ENCODE measurements at places on chromosomes 11 and 22.

GRCh38 chr11:74033046-74033445 lies 24.2 kb upstream of the UCP3 start:
- DNase-seq: peak; percentile 39

GRCh38 chr11:134276396-134277182 lies 410 bp downstream of the GLB1L3 start:
- no peak for DNase-seq

GRCh38 chr11:63554877-63555223 lies 8.3 kb downstream of the PLAAT2 start:
- DNase-seq: no peak

- DNase-seq: no peak
Observed at GRCh38 chr11:10902301-10903063, 44.6 kb upstream of the ZBED5 start.

- DNase-seq: no peak
Observed at GRCh38 chr11:120774591-120775386, 249.1 kb upstream of the TBCEL start.

GRCh38 chr11:95378111-95378510 lies 147.1 kb upstream of the SESN3 start:
- DNase-seq: no peak

DNA sequence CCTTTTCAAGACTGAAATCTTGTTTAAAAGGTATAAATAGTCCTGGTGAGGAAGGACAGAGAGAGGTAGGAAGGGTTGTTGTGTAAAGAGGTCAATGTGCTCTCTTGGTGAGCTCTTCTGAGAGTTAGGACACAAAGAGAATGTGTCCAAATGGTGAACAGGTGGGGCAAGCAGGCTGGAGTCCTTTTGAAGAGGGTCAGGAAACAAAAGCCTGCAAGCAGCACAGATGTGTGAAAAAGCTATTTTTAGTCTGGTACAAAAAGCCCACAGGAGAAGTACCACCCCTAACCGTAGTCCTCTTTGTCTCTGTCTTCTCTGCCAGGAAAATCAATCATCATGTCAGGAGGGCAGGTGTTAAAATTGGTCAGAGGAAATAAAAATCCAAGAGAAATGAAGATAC lies 54.4 kb upstream of the SYN3 start:
- no peak for DNase-seq

DNA sequence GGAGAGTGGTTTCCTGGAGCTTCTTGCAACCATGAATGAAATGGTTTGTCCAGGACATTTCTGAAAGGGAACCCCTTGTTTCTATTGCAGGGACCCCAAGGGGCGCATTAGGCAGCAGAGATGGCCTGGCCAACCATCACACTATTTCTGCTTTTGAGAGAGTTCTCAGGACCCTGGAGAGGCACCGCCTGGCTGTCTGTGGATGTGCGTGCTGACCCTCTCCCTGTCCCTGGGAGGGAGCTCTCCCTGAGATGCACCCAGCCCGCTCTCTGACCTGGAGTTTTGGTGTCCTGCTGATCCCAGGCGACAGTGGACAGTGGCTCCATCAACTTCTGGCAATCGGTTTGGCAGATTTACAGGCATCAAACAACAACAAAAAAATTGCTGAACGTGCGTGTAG lies 80.3 kb upstream of the SLC22A12 start:
- DNase-seq: no peak

GRCh38 chr22:17984114-17984513 lies 40.2 kb downstream of the MICAL3 start:
- no peak for DNase-seq

DNA sequence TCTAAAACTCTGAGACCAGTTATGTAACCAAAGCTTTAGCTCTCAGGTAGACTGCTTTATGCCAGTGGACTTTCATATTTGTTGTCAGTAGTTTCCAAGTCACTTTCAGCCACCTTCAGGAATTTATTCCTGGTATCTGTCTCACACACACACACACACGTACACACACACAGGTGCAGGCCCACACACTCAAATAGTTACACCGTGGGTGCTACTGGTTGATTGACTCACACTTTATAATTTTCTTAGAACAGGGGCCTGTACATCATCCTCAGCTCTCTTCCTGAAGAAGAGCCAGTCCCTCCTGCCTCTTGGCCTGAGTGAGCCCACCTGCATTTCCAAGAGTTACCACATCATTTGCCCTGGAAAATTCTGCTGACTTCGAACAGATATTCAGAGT lies 555.2 kb downstream of the SOX6 start:
- DNase-seq: no peak

- DNase-seq: no peak
Observed at GRCh38 chr11:22703591-22703990, 37.2 kb downstream of the GAS2 start.

- DNase-seq: no peak
Observed at GRCh38 chr11:46239801-46240061, 37.7 kb upstream of the CREB3L1 start.

DNA sequence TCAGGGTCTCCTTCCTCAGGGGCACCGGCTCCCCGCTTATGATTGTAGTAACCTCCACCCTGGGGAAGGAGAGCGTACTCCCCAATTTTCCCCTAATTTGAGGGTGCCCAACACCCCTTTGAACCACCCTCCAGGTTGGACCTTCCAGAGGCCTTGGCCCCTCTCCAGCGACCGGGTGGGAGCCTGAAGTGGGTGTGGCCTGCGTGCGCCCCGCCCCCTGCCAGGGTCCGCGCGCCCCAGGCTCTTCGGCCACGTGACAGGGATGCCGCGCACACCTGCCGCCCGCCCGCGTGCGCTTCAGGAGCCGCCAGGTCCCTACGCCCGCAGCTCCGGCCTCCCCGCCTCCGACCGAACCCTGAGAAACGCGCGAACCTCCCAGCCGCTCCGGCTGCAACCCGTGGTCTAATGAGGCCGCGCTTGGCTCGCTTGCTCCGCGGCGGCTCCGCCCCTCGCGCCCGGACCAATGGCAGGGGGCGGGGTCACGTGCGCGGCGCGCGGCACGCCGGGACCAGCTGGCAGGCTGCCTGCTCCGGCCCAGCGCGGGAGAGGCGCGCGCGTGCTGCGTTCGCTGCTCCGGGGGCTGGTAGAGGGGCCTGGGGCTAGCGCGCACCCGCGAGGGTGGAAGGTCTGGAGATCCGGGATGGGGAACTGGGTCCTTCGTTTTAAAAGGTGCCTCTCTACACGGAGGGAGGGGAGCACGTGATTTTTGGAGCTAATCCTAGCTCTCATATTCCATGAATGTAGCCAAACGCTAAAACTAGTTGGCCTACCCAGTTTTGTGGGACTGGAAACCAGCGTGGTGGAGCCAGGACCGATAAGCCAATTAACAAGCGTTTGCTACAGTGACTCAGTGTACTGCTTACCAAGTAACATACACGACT lies at the start of gene FOXRED2:
FOXRED2 (minus strand) TSS at position 404 of the 881 bp plus-strand sequence. CDS start 618 bp downstream, outside the sequence.
- peak; percentile 91 for DNase-seq

DNA sequence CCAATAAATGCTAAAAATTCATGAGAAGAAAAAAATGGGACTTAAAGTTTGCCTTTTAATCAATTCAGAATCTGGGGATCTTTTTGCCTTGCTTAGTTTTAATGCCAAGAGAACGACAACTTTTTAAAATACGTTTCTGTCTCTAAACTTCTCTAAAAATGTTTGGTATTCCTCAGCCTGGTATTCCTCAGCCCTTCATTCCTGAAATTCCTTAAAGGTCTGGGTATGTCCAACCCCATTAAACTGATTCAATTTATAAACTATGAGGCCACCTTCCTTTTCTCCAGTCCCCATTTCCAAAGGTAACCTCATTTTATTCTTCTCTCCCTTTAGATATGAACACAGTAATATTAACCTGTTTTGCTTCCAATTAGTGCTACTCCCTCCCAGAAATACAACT lies 16.6 kb downstream of the POLA2 start:
- DNase-seq: no peak

DNA sequence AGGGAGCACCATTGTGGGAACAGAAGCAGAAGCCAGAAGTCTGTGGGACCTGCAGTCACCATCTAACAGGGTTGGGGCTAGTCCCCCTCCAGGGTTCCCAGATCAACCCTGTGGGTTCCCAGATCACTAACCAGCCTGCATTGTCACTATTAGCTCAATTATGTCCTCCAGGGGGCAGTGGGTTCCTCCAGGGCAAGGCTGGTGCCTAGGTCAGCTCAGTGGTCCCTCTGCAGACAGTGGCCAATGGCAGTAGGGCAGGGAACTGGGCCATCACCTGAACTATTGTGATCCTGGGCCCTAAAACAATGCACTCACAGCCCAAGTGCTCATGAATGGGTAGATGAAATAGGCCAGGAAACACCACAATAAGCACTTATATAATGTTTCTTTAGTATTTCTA lies 18.8 kb upstream of the PRSS23 start:
- no peak for DNase-seq

GRCh38 chr11:119901657-119902577 lies 172.9 kb upstream of the NECTIN1 start:
- DNase-seq: no peak

DNA sequence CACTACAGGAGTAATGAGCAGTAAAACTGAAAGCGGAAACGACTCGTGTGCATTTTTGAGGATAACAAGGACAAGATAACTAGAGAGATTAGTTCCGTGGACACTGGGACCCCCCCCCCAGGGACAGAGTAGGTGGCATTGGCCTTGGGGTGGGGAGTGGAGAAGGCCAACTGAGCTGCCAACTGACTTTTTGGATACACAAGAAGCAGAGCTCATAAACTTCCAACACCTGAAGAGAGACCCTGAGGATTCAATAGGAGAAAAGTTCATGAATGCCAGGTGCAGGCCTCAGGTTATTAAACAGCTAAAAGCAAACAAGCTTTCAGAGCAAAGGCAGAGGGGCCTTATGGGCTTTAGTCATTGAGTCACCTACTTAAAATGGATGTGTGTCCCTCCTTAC lies 17.6 kb upstream of the PRSS23 start:
- DNase-seq: no peak

DNA sequence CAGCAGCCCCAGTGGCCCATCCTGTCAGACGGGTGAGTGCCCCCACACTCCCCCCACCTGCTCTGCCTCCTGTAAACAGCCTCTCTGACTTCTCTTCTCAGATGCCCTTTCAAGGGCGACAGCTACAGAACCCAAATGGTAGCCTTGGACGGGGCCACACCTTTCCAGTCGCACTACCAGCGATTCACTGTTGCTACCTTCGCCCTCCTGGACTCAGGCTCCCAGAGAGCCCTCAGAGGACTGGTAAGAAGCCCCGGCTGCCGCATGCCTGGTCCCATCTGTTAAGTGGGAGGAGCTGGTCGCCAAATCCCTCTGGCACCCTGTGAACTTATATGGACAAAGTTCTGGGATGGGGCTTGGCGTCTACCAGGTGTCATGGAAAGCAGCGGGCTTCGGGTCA lies 6.2 kb downstream of the ZP1 start:
- DNase-seq: no peak

- no peak for DNase-seq
Observed at GRCh38 chr22:48635816-48636215, 1191.9 kb downstream of the BRD1 start.

GRCh38 chr22:33519071-33519973 lies 401.0 kb downstream of the LARGE1 start:
- peak; percentile 7 for DNase-seq

DNA sequence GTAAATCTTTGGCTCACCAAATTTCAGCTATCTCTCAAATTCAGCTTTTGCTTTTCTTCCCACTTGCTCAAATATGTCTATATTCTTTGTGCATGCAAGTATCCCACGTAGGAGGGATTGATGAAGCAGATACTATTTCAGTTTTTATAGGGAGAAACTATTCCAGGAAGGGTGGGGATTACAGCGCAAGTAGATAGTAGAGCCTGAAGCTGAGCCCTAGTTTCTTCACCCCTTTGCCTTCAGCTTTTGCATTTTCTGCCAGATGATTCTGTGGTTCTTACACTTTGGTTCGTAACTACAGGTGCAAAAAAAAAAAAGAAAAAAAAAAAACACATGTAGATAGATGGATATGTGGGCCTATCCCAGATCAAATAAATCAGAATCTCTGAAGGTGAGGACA lies 3.1 kb upstream of the ACP2 start:
- no peak for DNase-seq

DNA sequence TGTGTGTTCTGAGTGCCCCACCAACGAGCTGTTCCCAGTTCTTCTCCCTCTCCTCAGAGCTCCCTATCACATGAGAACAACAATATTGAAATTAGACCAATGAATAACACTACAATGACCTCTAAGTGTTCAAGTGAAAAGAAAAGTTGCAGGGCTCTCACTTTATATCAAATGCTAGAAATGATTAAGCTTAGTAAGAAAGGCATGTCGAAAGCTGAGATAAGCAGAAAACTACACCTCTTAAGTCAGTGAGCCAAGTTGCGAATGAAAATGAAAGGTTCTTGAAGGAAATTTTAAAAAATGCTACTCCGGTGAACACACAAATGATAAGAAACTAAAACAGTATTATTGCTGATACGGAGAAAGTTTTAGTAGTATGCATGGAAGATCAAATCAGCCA lies 199.8 kb downstream of the GUCY1A2 start:
- DNase-seq: no peak

- no peak for DNase-seq
Observed at GRCh38 chr22:23806837-23807236, 20.1 kb downstream of the SMARCB1 start.

GRCh38 chr11:55719608-55720160 lies 53.6 kb upstream of the OR5D13 start:
- DNase-seq: no peak

DNA sequence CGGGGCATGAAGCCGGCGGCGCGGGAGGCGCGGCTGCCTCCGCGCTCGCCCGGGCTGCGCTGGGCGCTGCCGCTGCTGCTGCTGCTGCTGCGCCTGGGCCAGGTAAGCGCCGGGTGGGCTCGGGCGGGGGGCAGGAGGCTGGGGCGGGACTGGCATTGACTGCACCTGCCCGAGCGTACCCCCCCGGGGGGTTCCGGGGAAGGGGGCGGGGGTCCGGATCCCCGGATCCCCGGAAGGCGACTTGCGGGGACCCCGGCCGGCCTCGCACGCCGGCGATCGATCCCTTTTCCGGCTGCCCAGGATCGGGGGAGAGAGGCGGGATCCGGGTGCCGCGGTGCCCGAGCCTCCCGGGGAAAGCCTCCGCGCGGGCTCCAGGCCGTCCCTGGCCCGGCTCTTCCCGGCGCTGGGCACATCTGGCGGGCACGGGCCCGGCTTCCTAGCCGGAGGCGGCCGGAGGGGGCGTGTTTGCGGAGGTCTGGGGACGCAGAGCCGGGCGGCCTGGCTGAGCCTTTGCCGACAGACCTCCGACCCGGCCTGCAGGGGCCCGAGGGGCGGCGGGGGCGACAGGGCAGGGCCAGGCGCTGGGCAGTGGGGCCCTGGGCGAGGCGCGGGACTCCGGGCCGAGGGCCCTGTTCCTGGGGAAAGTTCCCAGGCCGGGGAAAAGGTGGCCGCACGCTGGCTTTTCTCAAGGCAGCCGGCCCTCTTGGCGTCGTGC lies 705 bp downstream of the PTPRJ start:
- no peak for DNase-seq

DNA sequence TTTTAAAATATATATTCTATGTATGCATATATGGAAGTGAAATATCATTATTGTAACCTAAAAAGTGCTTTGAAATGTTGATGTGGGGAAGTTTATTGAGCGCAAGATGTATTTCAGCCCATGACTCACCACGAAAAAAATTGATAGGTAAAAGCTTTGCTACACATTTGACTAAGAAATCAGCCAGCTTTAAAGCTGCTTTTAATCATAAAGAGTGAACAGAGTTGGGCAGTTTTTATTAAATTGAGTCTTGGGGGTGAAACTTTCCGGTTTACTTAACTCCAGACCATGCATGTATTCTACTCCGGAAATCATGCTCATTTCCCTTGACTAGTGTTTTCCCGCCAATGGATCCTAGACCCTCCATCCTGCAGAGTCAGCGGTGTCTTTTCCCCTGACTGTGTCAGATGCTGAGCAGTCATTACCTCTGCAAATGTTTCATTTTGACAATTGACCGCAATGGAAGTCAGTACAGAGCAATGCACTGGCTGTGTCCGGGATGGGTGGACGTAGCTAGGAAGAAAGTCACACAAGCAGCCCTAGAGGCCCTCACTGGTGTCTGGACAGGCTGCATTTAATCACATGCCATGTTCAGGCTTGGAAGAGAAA lies 47.2 kb upstream of the MPEG1 start:
- no peak for DNase-seq

Measured in CD4-positive, alpha-beta T cell treated with Interleukin-21 for 1 hour (primary cell).